ENCODE measurements at places on chromosomes 1 and 21. TPM values are rescaled to one million over a fixed set of nuclear protein-coding genes. Genes with fewer than 3 reads are reported as not detected.

The ATP6V0B gene
- 140 TPM for total RNA-seq

The BCAR3 gene
- total RNA-seq = 83.2 TPM

The FMOD gene
- total RNA-seq = 12.1 TPM

GRCh38 chr1:32894681-32895080 is 6.5 kb downstream of the TMEM54 start:
- H3K36me3 ChIP-seq = no peaks in the 10 kb centered on the region
- no peak overlapping the region for H3K27ac ChIP-seq
- no peak overlapping the region for H3K4me3 ChIP-seq
- no peaks in the 10 kb centered on the region for H3K4me1 ChIP-seq
